ENCODE measurements at places on chromosomes 7 and 10.

- no peak for DNase-seq
These were observed 6.1 kb downstream of the SMARCD3 start for GRCh38 chr7:151242159-151243044.

- DNase-seq = peak; percentile 44
These were observed 136.4 kb upstream of the ODAD2 start for GRCh38 chr10:28135258-28135657.

DNA sequence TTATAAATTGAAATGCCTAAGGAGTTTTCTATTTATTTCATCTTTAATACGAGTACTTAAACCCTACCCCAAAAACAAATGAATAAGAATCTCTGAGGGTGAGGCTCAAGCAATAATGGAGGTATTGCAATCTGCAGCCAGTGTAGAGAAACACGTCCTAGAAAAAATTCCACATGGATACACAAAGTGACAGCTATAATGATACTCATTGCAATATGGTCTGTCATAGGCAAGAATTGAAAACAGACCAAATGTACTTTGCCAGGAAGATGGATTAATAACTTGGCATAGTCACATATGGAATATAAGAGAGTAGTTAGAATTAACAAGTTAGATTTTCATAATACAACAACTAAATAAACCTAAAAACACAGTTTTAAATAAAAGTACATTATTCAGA lies 440.1 kb upstream of the STEAP1 start:
- DNase-seq = no peak

- no peak for DNase-seq
These were observed 150.7 kb downstream of the LRMDA start for GRCh38 chr10:75582102-75582501.

GRCh38 chr10:113057948-113058522 lies 108.0 kb downstream of the TCF7L2 start:
- DNase-seq = no peak

GRCh38 chr10:79409726-79410085 lies 35.7 kb downstream of the ZCCHC24 start:
- no peak for DNase-seq

GRCh38 chr7:5703572-5704533 lies 77.6 kb downstream of the RNF216 start:
- no peak for DNase-seq

GRCh38 chr7:6320791-6321190 lies 48.4 kb upstream of the CYTH3 start:
- DNase-seq = no peak

GRCh38 chr10:88194041-88194887 lies 330.8 kb downstream of the PTEN start:
- no peak for DNase-seq

GRCh38 chr7:119320316-119320715 lies 952.7 kb upstream of the KCND2 start:
- no peak for DNase-seq

DNA sequence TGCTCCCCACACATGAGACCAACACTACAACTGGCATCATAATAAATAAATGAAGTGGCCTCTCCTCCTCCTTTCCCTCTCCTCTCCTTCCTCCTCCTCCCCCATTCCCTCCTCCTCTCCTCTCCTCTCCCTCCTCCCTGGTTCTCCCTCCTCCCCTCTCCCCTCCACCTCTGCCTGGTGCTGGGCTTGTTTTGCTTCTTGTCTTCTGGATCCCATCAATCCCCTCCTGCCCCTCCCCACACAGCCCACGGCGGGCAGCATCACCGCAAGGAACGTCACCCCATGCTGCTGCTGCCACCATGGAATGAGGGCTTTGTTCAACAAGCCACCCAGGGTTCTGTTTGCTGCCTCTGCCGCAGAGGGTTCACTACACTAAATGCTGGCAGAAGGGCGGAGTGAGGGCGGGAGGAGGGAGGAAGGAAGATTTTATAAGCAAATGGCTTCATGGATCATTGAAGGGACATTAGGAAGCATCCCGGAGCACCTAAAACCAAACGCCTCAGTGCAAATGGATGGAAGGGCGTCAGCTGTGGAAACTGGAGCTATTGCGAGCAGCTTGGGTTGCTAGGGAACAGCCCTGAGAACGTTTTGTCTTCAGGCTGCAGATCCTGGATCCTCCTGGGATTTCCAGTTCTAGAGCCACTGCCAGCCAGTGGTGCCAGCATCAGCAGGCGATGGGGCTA lies 379.7 kb upstream of the ZMIZ1 start:
- no peak for DNase-seq

DNA sequence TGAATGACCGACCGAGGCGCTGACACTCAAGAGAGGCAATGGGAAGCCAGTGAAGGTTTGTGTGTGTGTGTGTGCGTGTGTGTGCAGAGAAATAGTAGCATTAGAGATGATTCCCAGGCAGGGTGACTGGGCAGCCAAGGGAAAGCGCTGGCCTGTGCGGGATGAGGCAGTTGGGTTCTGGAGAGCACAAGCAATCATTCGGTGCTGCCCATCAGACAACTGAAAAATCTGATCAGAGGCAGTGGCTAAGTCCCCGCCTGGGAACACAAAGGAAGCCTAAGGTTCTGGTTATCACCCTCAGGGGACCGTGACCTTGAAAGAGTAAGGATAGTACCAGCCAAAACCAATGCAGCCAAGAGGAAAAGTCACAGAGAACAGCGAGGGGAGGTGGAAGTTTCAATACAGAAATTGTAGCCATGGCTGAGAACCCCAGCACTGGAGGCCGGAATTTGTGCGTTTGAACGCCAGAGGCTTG lies 868 bp upstream of the PDCD4 start:
- no peak for DNase-seq

GRCh38 chr7:136741941-136742340 lies 126.5 kb upstream of the CHRM2 start:
- no peak for DNase-seq

- DNase-seq = no peak
These were observed 164.3 kb upstream of the AGK start for GRCh38 chr7:141386881-141387280.

- DNase-seq = no peak
These were observed 96.1 kb downstream of the MMRN2 start for GRCh38 chr10:86861351-86861750.

GRCh38 chr10:48365668-48366067 lies 59.2 kb downstream of the MAPK8 start:
- DNase-seq = no peak

DNA sequence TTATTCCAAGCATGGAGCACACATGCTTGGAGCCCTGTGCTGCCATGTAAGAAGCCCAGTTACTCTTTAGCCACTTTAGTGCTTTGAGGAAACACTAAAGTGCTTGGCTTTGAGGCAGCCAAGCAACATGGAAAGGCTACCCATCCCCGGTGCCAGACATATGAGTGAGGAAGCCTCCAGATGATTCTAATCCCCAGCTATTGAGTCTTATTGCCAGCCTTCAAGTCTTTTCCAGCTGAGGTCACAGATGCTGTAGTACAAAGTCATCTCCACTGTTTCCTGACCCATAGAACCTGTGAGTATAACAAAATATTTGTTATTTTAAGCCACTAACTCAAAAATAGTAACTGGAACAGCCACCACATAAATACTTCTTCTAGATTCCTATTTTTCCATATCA lies 91.4 kb upstream of the CYP26C1 start:
- no peak for DNase-seq

DNA sequence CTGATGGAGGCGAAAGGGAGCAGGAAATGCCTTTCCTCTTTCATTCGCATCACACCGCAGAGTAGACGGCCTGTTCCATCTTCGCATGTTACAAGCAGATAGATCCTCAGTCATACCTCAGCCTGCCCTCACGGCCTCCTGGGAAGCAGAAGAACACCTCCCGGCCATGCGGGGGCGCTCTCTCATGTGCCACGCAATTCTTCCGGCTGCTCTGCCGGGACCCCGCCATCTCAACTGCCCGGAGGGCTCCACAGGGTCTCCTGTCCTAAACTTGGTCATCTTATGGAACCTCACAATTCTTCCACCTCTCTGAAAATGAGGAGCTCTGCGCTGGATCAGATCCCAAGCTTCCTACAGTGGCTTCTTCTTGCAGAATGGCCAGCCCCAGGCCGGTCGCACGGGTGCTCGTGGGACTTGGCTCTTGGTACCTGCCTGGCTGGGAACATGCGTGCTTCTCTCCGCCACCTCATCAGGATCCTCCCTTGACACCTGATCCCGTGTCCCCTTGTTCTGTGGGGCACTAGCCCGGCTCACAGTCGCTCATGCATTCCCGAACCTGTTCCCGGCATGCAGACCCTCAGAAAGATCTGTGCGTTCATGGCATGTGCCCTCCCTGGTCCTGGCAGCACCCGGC lies 262.8 kb upstream of the SHH start:
- no peak for DNase-seq

- no peak for DNase-seq
These were observed 32.3 kb upstream of the PPIF start for GRCh38 chr10:79314761-79315601.

DNA sequence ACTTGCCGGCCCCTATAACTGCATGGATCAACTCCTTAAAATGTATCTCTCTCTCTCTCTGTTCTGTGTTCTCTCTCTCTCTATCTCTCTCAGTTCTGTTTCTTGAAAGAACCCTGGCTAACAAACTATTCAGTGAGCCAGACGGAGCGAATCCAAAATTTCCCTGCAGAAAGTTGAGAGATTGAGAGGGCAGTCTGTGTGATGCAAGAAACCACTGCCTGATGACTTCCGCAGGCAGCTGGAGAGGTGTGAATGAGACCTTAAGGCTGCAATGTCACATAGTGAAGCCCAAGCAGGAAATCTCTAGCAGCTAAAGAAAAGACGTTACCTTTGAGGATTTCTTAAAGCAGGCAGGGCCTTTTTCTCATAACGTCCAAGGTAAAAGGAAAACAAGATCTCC lies 17.3 kb downstream of the FAM107B start:
- no peak for DNase-seq

- no peak for DNase-seq
These were observed 2.2 kb downstream of the ZDHHC4 start for GRCh38 chr7:6579446-6579845.

DNA sequence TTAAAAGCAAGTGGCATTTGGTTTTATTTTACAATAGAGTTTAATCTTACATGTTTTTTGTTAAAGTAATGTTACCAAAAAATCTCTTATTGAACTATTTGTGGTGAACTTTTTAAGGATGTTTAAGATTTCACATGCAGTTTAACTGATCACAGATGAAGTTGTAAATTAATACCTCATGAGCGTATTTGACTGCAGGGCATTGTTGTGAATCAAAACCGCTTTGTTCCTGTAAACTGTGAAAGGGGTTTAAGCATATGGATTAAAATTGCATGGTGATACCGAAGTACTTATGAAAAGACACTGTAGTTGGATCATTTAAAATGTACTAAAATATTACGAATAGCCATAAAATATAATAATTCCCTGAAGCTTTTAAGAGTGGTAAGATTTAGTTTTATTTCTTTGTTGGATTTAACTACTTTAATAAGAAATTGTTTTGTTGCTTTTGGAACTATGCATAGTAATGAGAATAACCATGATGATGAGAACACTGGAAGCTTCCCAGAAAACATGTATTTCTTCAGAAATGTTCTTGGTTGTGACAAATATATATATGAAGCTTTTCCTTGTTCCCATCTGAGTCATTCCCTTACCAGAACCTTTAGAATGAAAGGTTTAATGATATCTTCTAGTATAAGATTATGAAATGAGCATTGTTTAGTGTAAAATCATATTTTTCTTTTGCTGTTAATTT lies 131.3 kb downstream of the ADK start:
- peak; percentile 37 for DNase-seq

GRCh38 chr7:42236976-42237810 lies at the start of gene GLI3:
Gene GLI3 (minus strand): TSS chr7:42237209. CDS start chr7:42223253, 13,956 bp downstream.
- DNase-seq = peak; percentile 91

- DNase-seq = no peak
These were observed 147.8 kb upstream of the AUTS2 start for GRCh38 chr7:69450456-69450855.

GRCh38 chr10:128061306-128062300 lies 64.6 kb downstream of the MKI67 start:
- no peak for DNase-seq

DNA sequence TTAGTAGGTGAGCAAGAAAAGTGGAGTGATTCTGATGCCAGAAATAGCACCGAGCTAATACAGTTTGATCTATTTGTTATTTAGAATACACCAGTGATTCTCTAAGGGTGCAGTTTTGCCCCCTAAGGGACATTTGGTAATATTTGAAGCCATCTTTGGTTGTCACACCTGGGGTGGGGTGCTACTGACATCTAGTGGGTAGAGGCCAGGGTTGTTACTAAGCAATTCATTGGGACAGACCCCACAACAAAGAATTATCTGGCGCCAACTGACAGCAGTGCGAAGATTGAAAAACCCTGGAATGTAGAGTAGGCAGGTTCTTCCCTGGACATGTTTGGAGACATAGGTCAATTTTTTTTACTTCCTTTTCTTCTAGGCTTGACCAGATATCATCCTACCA lies 14.6 kb downstream of the PALS2 start:
- DNase-seq = no peak

GRCh38 chr7:108454674-108455550 lies 1.3 kb downstream of the NRCAM start:
- no peak for DNase-seq

GRCh38 chr10:30979956-30980355 lies 51.7 kb downstream of the ZNF438 start:
- no peak for DNase-seq

DNA sequence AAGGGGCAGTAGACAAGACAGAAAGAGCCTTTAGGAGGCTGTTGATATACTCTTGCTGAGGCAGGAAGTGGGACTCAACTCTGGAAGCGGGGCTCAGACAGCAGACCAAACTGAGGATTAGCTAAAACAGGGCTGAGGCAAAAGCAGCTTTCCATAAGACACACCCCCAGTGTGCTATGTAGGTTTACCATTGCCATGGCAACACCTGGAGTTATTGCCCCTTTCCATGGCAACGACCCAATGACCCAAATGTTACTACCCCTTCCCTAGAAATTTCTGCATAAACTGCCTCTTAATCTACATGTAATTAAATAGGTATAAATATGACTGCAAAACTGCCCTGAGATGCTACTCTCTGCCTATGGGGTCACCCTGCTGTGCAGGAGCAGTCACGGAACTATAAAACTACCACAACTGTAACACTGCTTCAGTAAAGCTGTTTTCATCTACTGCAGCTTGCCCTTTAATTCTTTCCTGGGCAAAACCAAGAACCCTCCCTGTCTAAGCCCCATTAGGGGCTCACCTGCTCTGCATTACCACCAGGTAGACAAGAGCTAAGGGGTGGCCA lies 348.4 kb upstream of the PODXL start:
- DNase-seq = no peak

DNA sequence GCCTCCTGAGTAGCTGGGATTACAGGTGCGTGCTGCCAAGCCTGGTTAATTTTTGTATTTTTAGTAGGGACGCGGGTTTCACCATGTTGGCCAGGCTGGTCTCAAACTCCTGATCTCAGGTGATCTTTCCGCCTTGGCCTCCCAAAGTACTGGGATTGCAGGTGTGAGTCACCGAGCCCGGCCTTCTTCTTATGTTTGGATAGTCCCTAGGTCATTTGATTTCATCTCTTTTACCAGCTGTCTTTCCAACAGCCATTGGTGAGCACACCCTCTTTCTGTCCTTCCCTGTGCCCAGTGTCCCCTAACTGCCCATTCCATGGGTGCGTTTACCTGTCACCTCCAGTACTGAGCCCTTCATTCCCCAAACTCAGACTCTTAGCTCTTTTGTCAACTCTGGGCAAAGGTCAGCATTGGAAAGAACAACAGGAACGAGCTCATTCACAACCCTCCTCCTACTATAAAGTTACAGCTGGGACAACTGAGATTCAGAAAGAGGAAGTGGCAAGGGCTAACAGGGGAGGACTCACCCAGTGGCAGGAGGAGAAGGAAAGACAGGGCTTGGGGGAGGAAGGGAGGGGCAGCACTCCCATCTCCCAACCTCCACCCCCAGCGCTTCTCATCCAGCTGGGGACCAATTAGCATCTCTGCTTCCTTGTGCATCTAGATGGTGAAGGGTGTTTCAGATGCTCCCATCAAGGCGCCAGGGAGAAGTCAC lies 5.6 kb downstream of the SSC4D start:
- no peak for DNase-seq

Measured in GM04504 (cell line).